Right renal cortex interstitium (tissue), 3 donors: ENCODE measurements at places on chromosomes 13 and 19. TPM values are rescaled to one million over a fixed set of nuclear protein-coding genes. Genes with fewer than 3 reads are reported as not detected.

DNA sequence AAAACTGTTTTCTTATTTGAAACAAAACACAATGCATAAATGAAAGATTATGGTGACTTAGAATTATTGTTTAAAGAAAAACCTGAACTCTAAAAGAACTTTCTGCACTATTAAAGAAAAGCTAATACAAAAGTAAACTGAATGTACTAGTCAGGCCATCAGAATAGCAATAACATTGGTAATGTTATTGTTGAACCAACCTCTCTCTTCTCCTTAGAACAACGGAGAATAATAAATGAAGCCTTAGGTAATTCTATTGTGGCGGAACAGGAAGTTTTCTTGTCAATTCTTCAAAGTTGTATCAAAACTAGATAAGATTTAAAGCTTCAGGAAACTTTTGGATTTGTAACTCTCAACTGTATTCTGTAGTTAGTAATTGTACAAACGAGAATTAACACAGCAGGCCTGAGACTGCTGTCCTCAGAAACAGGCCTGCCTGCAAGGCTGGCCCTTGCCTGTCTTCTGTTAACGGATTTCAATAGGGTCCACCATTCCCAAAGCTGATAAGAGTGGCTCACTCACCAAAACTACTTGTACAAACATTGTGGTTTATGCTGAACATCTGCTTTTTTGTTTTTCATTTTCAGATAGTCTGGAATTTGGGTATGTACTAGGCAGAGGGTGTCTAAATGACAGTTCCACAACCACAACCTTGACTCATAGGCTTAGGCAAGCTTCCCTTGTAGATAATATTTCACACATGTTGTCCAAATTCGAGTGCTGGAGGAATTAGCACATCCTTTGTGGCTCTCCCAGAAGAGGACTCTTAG is 825.8 kb downstream of the GPC5 start:
- DNase-seq: no peak

Gene SMIM44
- not detected for polyA plus RNA-seq

DNA sequence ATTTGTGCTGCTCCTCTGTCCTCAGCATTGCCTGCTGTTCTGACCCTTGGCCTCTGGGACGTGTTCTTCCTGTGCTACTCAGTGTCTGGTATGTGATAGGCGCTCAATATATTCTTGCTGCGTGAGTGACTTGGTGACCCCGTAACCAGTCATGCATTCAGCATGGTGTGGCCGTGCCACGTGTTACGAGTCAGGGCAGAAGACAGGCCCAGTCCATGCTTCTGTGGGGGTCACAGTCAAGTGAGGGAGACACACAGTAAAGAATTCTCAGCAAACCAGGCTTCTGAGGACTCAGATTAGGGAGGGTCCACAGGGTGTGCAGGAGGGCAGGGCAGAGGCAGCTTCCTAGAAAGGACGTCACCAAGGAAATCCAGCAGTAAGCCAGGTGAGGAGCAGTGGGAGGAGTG is 7.9 kb downstream of the PPP1R37 start:
- DNase-seq: no peak

DNA sequence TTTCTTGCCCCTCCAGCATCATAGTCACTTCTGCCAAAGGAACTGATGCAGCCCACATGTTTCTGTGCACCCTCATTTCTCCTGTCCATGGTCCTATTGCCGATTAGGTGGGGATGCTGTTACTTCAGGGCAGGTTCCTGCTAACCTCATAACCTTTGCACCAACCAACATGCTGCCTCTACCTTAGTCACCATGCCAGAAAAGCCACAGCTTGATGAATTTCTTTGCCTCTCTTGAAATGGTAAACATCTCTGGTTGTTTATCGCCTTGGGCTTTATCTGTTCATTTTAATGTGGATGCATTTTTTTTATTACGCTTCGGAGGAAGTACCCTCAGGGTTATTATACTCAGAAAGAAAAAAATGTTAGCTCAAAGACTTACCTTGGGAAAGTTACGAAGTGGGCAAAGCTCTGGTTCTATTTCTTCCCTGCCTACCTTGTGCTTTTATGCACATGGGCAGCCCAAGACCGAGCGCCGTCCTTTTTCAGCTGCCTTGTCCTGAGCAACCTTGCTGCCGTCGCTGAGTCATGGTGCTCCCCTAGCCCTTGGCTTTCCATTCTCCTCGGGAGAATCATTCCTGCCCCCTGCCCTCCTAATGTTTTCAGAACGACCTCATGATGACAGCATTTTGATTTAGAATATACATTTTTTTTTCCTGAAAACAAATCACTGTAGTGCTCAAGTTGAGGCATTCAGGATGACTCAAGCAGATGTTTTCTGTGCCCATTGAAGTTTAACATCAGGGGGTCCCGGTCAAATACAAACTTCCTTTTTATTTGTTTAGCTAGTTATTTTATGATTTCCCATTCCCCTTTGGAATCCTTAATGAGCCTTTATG is 280.0 kb downstream of the SHISA2 start:
- no peak for DNase-seq

DNA sequence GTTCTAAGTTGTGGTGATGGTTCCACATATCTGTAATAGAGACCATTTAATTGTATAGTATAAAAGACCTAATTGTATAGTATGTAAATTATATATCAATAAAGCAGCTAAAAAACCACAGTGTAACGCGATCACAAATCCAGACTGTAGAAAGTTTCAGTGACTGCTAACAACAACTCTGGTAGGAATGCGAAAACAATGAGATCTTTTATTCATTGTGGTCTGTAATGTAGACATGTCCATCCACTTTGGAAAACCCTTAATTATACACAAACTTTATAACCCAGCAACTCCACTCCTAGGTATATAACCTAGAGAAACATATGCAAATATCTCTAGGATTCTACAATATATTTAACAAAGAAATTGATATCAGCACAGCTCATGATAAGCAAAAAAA is 549.5 kb downstream of the SLITRK1 start:
- no peak for DNase-seq

Gene CABP5
- not detected for polyA plus RNA-seq

DNA sequence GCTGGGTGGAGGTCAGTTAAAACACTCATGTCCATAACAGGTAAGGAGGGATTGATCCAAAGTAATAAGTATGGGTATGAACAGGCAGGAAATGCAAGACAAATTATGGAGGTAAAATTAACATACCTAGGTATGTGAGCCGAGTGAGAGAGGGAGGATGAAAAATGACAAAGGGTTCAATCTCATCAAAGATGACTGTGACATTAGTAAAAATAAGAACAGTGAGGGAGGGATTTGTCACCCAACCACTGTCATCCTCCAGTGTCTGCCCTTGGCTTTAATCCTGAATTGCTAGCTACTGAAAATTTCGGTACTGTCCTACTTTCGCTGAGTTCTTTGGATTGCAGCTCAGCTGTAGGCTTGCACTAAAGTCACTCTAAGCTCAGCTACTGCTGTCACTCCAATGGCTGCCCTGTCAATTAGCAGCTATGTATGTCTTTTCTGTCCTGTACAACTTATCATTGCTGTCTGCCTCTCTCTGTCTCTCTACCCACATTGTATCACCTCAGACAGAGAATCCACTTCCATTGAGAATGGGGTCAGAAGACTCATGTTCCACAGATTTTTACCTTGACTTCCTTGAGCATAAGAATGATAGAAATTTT is 62.5 kb downstream of the LRRC63 start:
- DNase-seq: no peak

Gene NLRP4
- not detected for polyA plus RNA-seq

DNA sequence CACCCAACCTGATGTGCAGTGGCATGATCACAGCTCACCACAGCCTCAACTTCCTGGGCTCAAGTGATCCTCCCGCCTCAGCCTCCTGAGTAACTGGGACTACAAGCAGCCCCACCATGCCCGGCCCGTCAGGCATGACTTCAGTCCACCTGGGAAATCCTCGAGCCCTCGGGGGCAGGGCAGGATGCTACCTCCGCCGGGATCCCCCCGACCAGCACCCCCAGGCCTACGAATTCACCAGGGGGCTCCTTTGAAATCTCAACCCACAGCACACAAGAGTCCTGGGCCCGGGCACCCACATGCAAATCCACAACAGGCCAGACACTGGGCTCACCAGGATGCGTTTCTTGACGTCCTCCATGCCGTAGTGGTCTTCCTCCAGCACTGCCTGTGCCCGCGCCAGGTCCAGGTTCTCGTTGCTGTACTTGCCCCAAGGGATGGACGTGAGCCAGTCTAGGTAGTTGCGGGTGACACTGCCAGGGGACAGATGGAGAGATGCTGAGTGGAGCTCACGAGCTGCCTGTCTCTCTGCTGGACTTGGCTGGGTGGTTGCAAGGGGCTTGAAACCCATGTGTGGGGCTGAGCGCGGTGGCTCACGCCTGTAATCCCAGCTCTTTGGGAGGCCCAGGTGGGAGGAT is 10.5 kb downstream of the RPL36 start:
- DNase-seq: no peak

DNA sequence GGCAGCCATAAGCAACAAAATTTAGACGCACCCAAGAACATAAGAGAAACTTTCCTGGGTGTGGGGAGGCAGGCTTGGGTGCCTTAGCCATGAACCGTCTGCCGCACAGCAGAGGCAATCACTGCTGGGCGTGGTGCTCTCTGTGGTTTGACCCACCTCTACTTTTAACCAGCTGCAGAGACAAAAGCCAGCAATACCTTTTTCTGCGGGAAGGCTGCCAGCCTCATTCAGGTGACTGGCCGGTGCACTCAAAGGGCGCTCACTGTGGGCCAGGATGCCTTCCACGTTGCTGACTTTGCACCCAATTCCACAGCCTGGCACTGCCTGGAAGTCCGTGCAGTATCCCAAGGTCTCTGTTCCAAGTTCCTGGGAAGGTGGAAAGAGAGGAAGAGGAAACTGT is 69.1 kb downstream of the ATP7B start:
- DNase-seq: no peak

DNA sequence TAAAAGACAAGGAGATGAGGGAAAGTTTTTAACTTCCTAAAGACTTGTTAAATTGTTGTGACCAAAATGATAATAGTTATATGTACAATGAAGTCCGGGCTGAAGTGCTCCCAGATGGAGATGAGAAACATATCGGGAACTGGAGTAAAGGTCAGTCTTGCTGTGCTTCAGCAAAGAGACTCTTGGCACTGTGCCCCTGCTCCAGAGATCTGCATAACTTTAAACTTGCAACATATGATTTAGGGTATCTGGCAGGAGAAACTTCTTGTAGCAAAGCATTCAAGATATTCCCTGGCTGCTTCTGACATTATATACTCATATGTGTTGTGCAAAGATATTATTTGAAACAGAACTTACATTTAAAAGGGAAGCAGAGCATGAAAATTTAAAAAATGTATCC is 786.6 kb upstream of the SLITRK6 start:
- peak; percentile 60 for DNase-seq

GRCh38 chr19:29383696-29384095 is 142.1 kb upstream of the VSTM2B start:
- no peak for DNase-seq

DNA sequence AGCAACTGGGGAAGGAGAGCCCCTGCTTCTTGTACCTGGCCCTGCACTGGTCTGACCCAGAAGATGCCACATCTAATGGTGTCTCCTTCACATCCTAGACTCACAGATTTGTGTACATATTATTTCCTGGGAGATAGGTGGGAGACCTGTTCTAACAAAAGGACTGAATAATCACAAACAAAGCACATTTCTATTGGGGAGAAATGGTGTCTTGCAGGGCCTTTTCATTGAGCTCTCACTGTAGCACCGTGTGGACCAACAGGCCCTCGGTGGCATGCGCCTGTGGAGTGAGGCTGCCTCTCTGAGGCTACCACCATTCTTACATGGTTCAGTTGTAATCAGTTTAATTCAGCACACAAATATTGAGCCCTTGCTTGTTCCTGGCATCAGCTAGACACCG is 989 bp upstream of the SACS start:
- DNase-seq: no peak

DNA sequence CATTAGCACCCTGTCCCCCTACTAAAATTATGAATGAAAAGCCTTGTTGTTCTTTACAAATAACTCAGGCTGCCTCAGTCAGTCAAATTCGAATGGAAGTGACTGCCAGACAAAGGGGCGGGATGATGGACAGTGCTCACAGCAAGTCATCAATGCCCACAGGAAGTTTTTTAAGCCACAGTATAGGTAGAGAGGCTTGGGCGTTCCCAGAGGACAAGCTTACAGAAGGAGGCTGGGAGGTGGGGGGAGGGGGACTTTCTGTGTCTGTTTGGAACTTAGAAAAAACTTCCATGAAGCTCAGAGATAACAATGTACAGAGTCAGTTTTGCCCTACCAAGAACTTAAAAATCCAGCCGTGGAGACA is 18.5 kb upstream of the SPRY2 start:
- DNase-seq: no peak

GRCh38 chr13:26749285-26749684 is 11.3 kb downstream of the GPR12 start:
- DNase-seq: no peak

DNA sequence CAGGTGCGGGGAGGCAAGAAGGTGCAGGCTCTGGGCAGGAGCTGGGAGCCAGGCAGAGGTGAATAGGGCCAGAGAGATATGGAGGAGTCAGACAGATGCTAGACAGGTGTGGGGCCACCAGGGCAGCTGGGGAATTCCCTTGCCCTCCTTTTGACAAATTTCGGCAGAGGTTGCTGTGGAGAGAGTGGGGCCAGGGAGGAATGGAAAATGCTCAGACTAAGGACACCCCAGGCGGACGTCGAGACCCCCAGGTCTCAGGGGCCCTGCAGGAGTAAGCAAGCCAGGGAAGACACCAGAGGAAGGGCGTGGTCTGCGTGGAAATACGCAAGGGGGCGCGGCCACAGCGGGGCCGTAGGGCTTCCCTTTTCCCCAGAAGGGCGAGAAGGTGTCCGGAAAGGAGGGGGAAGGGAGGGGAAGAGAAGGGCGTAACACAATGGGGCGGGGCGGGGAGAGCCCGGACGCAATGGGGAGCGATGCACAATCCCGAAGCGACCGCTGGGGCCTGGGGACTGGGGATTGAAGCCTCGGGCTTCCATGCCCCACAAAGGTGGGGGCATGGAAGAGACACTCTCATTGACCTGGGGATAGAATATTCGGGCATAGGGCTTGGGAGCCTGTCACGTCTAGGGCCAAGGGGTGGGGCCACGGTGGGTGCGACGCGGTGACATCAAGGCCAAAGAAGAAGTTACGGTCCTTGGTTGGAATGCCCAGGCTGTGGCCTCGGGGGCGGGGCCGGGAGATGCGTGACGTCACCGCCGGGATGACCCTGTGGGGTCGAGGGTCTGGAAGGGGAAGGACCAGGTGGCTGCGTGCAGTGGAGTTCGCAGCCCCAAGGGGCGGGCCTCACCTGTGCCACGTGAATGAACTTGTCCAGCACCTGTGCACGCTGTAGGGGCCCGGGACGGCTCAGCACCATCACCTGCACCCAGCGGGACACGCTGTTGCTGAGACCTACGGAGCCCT is 8.2 kb downstream of the RASGRP4 start:
- no peak for DNase-seq

- DNase-seq: no peak
Observed at GRCh38 chr19:49064768-49065611, at the start of gene NTF4. Gene NTF4, minus strand, starts transcription at chr19:49064818. Its CDS starts 2,821 bp downstream, at chr19:49061997.

Gene SIGLEC8
- polyA plus RNA-seq: not detected

- no peak for DNase-seq
Observed at GRCh38 chr19:51740356-51740755, 11.3 kb downstream of the FPR1 start.

Gene PSG6
- not detected for polyA plus RNA-seq

GRCh38 chr13:29940715-29941114 is 90.3 kb upstream of the UBL3 start:
- DNase-seq: no peak

Gene ZNF835
- 4.8 TPM for polyA plus RNA-seq
